ENCODE measurements at places on chromosomes 1 and 21. TPM values are rescaled to one million over a fixed set of nuclear protein-coding genes. Genes with fewer than 3 reads are reported as not detected.

DNA sequence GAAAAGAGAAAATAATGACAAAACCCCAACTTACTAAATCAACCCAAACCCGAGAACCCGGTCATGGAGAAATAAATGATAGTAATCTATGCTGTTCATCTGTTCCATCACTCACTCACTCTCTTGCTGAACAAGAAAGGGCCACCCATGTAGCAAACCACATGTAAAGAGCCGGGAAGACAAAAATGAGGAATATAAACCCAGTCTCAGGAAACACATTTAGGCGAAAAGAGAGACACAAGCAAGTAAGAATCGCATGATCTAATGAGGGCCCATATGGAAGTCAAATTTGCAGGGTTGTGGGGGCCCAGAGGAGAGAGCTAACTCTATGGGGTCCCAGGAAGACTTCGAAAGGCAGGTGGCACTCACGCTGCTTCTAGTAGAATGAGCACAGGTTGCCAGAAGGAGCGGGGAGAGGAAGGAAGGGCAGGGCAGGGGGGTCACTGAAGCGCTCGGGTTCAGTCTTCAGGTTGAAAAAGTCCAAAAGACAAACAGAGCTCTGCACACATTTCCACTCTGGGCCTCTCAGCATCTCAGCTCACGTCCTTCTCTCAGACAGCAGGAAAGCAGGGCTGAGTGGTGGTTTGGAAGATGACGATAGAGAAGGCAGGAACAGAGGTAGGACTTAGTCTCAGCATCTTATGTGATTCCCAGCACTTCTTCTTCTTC, 142.9 kb upstream of the KRTAP19-8 start:
- DNase-seq: no peak

DNA sequence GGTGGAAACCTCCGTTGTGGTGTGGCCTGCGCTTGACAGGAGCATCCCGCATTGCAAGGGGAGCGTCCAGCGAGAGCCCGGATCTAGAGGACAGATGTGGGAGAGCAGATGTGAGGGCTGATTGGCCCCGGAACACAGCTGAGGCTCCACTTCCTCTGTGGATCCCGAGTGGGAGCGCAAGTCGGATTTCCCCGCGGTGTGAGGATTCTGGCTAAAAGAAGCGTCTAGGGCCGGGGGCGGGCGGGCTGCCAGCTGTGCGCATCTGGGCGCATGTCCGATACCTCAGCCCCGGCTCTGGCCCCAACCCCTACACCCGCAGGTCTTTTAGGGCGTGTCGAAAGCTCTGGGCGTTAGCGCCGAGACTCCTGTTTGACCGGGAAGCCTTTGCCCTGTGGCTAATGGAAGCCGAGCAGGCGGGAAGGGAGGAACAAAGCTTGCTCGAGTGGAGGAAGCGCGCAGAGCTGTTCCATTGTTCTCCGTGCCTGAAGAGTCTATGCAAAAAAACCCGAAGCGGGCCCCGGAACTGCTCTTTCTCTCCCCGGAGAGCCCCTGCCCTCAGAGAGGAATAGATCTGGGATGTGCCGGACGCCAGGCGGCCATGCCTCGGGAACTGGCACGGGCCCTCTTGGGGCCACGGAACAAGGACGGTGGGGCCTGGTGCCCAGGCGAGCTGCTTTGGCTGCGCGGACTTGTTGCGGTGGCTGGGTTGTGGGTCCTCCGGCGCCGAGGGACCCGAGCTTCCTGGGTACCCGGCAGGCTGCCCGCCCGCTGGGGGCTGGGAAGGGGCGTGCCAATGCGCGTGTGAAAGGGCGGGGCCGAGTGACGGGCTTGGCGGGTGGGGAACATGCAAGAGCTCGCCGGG, 111.1 kb downstream of the NAV1 start:
- no peak for DNase-seq

DNA sequence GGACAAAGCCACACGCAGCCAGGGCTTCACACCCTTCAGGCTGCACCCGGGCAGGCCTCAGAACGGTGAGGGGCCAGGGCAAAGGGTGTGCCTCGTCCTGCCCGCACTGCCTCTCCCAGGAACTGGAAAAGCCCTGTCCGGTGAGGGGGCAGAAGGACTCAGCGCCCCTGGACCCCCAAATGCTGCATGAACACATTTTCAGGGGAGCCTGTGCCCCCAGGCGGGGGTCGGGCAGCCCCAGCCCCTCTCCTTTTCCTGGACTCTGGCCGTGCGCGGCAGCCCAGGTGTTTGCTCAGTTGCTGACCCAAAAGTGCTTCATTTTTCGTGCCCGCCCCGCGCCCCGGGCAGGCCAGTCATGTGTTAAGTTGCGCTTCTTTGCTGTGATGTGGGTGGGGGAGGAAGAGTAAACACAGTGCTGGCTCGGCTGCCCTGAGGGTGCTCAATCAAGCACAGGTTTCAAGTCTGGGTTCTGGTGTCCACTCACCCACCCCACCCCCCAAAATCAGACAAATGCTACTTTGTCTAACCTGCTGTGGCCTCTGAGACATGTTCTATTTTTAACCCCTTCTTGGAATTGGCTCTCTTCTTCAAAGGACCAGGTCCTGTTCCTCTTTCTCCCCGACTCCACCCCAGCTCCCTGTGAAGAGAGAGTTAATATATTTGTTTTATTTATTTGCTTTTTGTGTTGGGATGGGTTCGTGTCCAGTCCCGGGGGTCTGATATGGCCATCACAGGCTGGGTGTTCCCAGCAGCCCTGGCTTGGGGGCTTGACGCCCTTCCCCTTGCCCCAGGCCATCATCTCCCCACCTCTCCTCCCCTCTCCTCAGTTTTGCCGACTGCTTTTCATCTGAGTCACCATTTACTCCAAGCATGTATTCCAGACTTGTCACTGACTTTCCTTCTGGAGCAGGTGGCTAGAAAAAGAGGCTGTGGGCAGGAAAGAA, 8.1 kb downstream of the PSRC1 start:
- DNase-seq: peak; percentile 95

- DNase-seq: no peak
These were observed 4.6 kb downstream of the LMX1A start for GRCh38 chr1:165351863-165352441.

The LAPTM5 gene
- polyA plus RNA-seq: 1.8 TPM
